ENCODE measurements at places on chromosomes 3 and 15. TPM values are rescaled to one million over a fixed set of nuclear protein-coding genes. Genes with fewer than 3 reads are reported as not detected.

- DNase-seq: peak; percentile 51
These were observed at the start of gene MGLL for GRCh38 chr3:127822041-127822681. Gene MGLL, minus strand, starts transcription at chr3:127822515. Its CDS starts 197 bp downstream, at chr3:127822318.

GRCh38 chr3:31213869-31214486 is 318.7 kb upstream of the STT3B start:
- no peak for DNase-seq

- DNase-seq: no peak
These were observed 891.9 kb downstream of the ROBO1 start for GRCh38 chr3:78875851-78876250.

- no peak for DNase-seq
These were observed 36.8 kb upstream of the TBL1XR1 start for GRCh38 chr3:177234121-177234520.

DNA sequence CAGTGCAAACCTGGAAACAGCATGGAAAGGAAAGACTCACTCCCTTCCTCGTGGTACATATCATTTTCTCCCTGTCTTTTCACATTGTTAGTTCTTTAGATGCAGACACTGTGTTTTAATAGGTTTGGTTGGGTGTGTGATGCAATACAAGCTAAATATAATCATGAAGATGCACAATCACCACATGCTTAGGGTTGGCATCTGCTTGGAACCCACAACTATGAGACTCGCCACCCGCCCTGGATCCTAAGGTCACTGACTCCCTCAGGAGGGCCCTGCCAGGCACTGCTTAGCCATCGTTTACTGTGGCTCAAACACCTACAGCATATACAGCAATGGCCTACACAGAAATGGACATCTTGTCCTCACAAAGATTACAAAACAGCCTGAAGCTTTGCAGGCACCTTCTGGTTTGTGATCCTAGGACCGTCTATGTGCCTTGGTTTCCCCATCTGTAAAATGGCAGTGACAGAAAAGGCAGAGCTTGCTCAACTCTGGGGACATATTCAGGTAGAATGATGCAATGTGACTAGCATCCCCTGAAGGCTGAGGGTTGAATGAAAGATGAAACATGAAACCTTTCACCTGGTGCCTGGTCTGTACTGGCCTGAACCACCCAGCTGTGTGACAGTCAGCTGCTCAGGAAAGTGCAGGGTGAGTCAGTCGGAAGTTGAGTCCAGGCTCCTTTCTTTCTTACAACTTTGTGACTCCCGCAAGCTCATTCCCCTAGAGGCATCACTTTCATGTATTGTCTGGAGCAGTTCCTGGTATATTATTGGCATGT is 123.6 kb upstream of the PFN2 start:
- DNase-seq: no peak

GRCh38 chr3:152638707-152639450 is 196.1 kb upstream of the P2RY1 start:
- DNase-seq: no peak

- no peak for DNase-seq
These were observed 589.6 kb downstream of the PDCD6IP start for GRCh38 chr3:34387826-34388564.

- no peak for DNase-seq
These were observed 1071.6 kb downstream of the PLOD2 start for GRCh38 chr3:145089337-145089736.

GRCh38 chr15:56734013-56734635 is 815 bp upstream of the ZNF280D start:
- DNase-seq: no peak

DNA sequence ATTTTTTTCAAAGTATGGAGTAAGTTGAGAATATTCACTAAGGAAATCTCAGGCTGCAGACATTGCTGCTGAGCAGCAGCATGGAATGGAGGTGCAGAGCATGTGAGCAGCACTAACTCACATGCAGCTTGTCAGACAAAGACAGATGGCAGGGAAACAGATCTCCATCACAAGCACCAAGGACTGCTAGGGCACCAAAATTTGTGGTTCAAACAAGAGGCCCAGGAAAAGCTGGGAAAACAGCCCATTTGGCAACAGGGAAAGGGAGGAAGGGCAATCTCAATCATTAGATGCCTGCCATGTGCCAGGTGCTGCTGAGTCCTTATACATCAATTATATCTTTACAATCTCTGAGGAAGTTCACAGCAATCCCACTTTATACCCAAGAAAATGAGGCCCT is 47.2 kb upstream of the EIF1B start:
- no peak for DNase-seq

- DNase-seq: no peak
These were observed 161.3 kb downstream of the GREM1 start for GRCh38 chr15:32878869-32879805.

- no peak for DNase-seq
These were observed 457.4 kb upstream of the PROK2 start for GRCh38 chr3:72242326-72242725.

- no peak for DNase-seq
These were observed 77.3 kb downstream of the WNT5A start for GRCh38 chr3:55409806-55410205.

DNA sequence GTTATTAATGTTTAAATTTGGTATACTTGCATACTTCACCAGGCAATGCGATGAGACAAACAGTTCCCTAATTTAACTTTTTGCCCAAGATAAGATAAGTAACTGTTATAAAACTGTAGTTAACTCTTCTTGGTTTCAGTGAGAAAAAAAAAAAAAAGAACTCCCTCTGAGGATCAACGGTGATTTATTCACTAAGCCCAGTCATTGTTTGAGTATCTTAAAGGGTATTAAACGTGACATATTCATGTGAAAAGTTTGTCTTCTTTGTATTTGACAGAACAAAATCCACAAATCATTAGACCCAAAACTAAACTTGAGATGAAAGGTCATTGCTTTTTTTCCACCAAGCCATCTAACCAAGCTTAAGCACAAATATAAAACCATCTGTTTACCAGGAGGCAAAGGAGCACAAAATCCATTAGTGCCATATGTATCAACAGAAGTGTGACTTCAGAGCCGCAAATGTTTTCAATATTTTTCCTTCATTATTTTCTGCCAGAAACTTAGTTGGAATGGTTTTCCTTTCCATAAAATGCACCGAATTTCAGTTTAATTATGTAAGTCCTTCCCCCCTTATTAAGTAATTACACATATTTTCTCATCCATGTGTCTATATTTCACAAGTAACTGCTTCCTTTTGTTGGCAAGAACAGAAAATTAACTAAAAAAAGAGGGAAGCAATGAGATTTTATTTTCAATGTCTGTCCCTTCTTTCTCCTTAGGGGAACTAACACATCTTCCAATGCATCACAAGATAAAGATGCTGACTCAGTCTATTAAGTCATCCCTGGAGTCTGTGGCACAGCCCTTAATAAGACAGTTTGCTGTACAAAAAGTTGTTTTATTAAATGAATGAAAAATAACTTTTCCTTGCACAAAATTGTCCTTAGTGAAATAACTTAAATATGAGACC is 92.2 kb upstream of the RAP2B start:
- no peak for DNase-seq

DNA sequence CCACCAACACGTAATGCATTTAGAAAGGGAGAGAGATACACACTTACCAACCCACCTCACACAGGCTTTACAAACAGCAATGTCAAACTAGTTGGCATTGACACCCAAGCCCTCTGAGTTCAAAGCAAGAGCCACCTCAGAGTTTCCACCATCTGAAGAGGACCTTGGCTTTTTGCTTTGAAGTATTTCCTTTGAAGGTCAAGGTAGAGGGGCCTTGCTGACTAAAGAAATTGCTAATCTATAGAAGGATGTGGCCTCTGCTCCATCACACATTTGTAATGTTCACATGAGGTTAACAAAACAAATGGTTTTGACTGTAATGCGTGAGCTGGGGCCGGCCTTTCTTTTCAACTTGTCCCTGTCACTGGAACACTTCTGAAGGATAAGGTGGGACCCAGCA is 117.7 kb downstream of the POLR2M start:
- no peak for DNase-seq

- no peak for DNase-seq
These were observed 38.6 kb upstream of the SEC22A start for GRCh38 chr3:123163141-123163540.

DNA sequence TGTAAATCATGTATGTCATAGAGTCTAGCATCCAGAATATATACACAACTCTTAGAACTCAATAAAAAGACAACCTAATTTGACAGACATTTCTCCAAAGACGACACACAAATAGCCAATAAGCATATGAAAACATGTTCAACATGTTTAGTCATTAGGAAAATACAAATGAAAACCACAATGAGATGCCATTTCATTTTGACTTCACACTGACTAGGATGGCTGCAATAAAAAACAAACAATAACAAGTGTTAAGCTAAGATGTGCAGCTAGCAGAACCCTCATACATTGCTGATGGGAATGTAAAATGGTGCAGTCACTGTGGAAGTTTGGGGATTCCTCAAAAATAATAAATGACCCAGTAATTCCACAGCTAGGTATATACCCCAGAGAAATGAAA is 16.4 kb downstream of the SPG11 start:
- no peak for DNase-seq

GRCh38 chr3:20861454-20861853 is 675.4 kb upstream of the SGO1 start:
- DNase-seq: no peak

DNA sequence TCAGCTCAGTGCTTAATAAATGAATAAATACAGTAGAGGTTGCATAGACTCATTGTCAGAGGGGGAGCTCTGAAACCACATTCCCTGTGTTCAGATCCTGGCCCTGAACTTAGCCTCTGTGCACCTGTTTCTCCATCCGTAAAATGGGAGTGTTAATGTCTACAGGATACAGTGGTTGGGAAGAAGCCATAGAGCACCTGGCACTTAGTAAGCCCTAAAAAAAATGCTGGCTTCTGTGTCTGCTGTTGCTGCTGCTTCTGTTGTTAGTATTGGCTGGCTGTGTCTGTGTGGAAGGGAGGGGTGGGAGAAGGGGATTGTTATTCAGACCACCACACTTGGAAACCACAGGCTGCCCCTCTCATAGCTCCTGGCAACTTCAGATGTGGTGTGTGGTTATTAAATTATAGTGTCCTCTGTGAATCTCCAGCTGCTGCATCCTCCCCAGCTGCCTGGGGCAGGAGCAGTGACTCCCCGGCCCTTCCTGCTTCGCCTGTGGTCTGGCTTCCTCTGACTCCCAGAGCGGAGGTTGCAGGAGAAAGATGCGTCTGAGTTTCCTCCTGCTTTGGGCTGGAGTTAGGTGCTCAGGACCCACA is 31.0 kb downstream of the FGD5 start:
- DNase-seq: no peak

DNA sequence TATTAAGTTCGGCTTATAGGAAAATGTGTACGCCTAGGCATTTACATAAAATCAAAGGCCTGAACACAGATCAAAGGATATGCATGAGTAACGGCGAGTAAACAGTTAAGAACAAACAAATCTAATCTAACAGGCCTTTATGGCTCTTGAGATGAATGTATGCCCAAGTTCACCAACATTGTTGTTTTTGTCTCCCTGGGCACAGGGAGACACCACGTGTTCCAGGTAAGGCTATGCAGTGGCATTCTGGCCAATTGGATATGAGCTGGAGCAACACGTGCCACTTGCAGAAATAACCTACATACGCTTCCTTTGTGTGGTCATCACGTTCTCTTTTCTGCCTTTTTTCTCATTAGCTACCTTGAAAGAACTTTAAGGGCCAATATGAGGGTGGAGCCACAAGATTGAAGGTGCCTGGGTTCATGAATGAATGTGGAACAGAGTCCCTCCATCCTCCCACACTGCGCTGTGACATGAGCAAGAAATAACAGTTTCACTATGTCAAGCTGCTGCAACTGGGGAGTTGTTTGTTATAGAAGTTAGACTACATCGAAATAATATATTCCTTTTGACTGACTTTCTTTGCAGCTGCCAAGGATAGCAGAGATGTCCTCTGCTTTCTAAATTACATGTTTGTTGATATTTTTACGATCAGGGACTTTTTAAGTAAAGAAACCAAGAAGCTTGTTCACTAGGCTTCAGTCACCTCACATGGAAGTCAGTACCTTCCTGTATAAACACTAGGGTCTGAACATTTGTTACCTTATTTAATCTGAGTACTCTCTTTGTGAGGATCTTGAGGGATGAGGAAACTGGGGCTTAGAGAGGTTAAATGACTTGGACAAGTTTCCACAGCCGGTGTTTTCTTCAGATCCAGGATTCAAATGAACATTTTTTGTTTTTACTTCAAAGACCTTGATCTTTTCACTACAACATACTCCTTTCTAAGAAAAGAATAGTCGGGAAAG is 427.5 kb upstream of the TBL1XR1 start:
- no peak for DNase-seq

- DNase-seq: peak; percentile 38
These were observed 414.2 kb downstream of the PDCD6IP start for GRCh38 chr3:34212656-34213055.

- no peak for DNase-seq
These were observed 81.0 kb downstream of the HHLA2 start for GRCh38 chr3:108377384-108377783.

DNA sequence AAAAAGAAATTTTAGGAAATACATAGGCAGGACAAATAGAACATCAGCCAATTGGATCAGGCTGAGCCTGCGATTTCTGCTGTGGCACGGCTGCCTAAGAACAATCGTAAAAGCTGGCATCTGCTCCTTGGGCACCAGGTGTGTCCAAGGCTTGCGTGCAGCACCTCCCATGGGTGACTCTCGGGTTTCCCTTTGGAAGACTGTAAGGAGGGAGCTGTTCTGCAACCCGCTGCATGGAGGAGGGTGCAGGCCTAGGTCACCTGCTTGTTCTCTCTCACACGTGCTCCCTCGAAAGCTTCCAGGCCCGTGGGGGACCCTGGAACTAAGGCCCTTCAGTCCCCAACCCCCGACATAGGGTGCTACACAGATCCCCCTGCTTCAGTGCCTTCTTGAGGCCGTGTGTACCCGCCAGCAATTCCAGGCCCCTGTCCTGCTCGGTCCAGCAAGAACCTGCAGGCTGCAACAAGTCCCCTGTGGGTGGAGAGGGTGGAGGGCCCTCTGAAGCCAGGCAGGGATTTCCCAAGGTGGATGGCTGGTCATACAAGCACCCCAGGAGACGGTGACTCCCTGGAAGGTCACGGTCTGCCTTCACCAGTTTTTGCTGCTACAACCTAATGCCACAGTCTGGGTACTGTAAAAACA is 3.4 kb downstream of the GP9 start:
- DNase-seq: no peak

GRCh38 chr3:149621218-149622005 is 36.4 kb downstream of the WWTR1 start:
- no peak for DNase-seq

DNA sequence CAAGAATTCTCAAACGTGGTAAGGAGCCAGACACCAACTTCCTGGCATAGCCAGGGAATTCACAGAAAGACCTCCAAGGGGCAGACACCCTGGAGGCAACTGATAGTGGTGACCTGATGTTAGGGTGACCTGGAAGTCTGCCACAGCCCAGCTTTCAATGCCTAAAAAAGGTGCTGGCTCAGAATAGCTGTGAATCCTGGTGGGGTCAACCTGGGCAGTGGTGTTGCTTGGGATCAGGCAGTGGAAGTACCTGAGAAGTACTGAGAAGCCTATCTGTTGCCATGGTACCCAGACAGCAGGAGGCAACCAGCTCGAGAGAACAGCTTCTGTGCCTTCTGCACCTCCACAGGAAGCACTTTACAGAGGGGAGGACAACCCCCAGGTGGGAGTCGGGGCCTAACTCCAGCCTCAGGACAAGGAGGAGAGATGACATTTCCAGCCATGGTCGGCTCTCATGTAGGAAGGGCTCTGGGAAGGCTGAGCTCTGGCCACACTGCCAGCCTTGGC is 55.4 kb upstream of the LARS2 start:
- no peak for DNase-seq

The NLGN1 gene
- total RNA-seq: 2.2 TPM

The RTP4 gene
- 2.1 TPM for total RNA-seq

The ANKUB1 gene
- total RNA-seq: not detected

The LMAN1L gene
- 110 TPM for total RNA-seq

The UROC1 gene
- not detected for total RNA-seq

Measured in left cardiac atrium (tissue), 4 donors.